ENCODE measurements at places on chromosomes 3 and 15.
A peak's percentile ranks its signal among the peaks of the same experiment; 100 is the strongest.

DNA sequence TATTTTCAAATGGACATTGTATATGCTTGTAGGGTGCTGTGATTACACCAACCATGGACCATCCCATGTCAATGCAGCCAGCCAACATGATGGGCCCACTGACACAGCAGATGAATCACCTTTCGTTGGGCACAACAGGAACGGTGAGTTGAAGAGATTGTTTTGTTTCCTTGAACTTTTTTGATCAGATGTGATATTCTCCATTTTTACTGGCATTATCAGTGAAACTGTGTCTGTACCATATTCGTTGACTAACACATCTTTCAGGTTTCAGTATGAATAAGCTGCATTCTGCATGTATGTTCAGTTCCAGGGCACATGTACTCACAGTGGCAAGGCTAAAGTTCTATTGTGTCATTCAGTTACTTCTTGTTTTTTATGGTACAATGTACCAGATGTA lies 655.2 kb downstream of the RBMS3 start:
- peak; percentile 85 for ATAC-seq

GRCh38 chr3:146967783-146968182 lies 362.6 kb upstream of the PLSCR5 start:
- no peak for ATAC-seq

- ATAC-seq = no peak
These were observed 154.3 kb upstream of the TRIM42 start for GRCh38 chr3:140523600-140523999.

DNA sequence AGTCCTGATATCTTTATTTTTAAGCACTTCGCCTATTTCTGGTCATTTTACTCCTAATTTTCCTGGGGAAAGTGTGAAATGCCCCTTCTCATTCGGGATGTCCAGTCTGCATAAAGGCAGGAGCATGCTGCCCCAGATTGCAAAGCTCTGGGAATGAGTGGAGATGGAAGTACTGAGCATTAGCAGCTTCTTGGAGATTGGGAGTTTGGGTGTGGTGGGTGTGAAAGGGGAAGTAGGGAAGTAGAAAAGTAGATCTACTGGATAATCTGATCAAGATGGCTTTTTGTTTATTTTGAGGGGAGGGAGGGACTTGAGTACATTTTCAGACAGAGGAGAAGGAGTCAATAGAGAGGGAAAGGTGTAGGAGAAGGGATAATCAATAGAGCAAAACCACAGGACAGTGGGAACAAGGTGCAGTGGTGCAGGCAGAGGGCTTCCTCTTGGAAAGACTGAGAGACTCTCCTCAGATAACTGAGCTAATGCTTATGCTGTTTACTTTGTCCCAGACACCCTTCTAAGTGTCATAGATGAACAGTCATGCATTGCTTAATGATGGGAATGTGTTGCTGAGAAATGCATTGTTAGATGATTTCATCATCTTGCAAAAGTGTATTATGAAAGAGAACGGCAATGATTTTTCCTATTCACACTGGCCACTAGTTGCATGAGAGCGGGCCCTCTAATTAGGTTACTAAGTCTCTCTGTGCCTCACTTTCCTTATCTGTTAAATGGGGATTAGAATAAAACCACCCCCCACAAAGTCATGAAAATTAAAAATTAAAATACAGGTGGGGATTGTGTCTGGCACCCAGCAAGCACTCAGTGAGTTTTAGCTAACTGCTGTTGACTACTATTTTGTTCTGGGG lies 45.5 kb downstream of the PHLDB2 start:
- ATAC-seq = no peak

GRCh38 chr15:98391568-98391967 lies 256.8 kb upstream of the IGF1R start:
- ATAC-seq = no peak

- no peak for ATAC-seq
These were observed 86.2 kb downstream of the FBN1 start for GRCh38 chr15:48559285-48559684.

DNA sequence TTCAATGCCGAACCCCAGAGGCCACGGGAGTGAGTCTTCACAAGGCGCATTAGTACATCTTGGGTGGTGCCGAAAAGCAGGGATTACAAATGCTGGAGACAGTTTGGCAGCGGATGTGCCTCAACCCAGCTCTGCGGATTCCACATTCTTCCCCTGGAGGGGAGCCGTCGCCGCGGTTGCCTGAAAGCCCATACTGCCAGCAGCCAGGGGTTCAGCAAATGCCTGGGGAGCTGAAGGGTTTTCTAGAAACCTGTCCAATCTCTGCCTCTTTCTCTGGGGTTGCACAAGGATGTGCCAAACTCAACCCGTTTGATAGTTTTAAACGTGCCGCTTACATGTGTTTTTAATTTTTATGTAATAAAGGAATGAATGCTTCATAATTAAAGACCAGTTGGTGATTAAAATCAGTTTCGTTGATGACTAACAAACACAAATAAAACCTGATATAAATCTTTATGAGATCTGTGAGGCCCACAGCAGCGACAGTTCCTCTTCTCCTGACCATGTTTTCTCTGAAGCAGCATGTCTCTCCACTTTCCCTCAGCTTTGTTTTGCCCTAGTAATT lies 74.6 kb upstream of the LEKR1 start:
- no peak for ATAC-seq

DNA sequence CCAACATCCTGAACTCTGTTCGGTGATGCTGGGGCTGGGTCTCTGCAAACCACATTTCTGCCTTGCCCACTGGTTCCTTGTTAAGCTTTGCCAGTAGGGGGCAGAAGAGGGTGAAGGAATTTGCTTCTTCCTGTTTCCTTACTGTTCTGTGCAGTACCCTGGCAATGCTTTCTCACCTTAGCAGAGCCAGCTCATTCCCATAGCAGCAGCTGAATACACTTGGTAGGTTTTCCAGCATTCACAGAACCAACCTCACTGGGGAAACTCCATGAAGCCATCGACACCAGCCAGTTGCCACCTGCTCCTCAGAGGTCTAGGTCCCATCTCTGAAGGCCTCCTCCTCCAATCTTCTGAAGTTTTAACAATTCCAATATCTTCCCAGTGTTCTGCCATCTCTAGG lies 308.4 kb downstream of the PDCD6IP start:
- ATAC-seq = no peak

DNA sequence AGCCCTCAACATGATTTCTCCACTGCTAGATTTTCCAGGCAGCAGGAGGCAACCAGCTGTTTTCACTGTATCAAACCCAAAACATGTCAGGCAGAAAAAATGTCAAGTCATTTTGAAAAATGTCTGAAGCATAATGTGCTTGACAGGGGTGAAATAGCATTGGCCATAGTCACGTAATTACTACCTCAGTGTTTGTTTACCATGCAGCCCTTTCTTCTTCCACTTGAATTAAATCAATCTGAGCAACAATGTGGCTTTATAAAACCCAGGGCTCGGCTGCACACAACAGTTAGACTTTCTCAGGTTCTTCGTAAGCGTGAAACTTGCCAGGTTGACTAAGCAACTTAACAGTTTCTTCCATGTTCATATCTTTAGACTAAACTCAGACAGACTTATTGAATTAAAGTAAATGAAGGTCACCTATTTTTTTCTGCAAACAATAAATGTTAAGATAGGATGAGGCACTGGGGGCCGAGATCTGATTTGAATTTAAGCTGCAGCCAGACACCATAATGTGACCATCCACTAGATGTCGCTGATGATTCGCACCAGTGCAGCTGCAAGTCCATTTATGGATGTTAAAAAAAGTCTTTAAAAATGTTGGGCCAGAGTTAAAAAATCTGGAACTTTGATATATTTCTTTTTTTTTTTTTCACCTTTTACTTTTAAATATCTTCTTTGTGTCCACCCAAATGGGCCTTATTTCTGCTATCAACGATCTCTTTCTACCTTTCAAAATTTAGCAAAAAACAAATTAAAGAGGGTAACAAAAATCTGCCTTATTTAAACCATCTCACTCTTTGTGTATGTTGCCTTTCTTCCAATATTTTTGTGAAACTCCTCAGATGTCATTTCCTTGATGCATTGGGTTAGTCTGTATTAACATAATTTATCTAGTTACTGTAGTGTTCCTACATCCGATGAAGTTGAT lies 305.9 kb downstream of the CACNA2D3 start:
- no peak for ATAC-seq

DNA sequence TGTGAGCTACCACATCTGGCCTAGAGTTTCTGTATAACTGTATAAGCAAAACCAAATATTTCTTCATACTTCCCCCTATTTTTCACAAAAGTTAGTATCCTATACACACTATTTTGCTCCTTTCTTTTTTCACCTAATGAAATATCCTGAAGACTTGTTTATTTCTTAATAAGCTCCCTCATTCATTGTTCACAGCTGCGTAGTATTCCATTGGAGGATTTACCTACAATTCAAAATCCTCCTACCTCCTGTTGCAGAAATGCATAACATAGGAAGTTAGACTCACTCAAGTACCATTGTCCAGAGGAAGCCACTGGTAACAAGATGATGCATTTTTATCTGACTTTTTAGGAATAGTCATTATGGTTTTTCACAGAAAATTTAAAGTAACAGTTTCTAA lies 29.6 kb upstream of the TBC1D21 start:
- ATAC-seq = no peak

DNA sequence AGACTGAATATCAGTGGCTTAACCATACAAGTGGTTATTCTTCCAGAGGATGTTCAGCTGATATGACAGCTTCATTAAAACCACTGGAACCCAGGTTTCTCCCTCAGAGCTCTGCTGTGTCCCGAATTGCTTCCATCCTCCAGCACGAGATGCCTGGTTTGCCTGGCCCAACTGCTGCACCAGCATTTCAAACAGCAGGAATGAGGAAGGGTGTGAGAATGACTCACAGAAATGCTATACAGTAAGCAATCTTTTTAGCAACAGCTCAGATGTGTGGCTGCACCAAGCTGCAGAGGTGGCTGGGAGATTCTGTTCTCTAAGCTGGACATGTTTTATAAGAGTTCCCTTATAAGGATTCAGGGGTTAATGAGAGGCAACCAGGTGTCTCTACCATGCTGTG lies 271.0 kb downstream of the GABRG3 start:
- no peak for ATAC-seq

GRCh38 chr3:45524565-45524964 lies 70.0 kb upstream of the LIMD1 start:
- ATAC-seq = no peak

GRCh38 chr15:61910839-61911369 lies 149.3 kb downstream of the VPS13C start:
- no peak for ATAC-seq

DNA sequence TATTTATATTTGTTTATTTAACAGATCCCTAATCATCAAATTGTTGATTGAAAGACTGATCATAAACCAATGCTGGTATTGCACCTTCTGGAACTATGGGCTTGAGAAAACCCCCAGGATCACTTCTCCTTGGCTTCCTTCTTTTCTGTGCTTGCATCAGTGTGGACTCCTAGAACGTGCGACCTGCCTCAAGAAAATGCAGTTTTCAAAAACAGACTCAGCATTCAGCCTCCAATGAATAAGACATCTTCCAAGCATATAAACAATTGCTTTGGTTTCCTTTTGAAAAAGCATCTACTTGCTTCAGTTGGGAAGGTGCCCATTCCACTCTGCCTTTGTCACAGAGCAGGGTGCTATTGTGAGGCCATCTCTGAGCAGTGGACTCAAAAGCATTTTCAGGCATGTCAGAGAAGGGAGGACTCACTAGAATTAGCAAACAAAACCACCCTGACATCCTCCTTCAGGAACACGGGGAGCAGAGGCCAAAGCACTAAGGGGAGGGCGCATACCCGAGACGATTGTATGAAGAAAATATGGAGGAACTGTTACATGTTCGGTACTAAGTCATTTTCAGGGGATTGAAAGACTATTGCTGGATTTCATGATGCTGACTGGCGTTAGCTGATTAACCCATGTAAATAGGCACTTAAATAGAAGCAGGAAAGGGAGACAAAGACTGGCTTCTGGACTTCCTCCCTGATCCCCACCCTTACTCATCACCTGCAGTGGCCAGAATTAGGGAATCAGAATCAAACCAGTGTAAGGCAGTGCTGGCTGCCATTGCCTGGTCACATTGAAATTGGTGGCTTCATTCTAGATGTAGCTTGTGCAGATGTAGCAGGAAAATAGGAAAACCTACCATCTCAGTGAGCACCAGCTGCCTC lies 14.7 kb downstream of the THBS1 start:
- ATAC-seq = no peak

DNA sequence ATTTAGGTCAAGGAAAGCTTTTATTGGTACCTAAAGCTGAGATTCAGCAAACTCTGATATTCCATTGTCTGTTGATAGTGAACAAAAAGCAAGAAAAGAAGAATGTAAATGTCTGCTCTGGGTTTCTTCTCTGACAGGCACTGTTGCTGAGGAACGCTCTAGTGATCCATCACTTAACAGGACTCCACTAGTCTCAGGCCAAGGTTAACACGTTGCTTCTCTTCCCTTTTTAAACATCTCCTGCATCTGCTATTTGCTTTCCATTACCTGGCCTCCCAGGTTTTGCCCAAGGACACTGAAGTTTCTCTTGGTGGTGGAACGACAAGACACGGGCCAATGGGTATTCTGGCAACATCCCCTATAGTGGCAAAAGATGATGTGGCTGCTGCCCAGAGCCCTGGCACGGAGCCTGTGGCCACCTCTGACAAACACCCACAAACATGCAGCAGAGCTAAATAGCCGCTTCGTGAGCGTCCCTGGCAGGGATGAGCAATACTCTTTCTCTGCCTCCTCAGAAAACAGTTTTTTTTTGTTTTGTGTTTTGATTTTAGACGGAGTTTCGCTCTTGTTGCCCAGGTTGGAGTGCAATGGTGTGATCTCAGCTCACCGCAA lies 97.8 kb upstream of the AKAP13 start:
- ATAC-seq = no peak

DNA sequence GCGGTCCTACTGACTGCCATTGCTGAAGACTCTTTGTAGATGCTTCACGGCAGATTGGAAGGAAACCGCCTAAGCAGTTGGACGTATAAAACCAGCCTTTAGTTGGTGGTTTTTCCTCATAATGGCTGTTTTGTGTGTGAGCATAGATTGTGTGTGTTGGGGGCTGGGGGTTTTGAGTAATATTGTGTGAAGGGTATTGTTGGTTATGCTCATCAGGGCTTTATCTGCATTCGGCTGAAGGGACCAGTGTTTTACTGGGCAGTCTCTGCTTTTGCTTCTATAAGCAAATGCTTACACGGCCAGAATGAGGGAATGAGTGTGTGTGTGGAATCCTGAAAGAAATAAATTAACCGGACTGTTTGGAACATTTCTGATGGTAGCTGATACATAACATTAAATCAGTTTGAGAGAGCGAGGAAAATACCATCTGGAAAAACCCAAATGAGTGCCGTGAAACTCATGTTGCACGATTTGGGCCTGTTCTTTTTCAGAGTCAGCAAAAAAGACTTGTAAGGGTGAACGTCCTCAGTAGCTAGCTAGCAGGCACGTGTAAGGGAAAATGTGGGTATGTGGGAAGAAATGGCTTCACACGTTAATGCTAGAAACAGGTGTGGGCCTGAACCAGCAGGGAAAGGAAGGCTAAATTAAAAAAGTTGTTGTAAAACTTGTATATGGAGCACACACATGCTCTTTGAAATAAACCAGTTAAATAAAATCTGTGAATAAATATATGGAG lies 1.9 kb downstream of the MITF start:
- ATAC-seq = no peak

GRCh38 chr15:40002295-40002694 lies 36.7 kb downstream of the SRP14 start:
- no peak for ATAC-seq

GRCh38 chr3:153176197-153176596 lies 14.2 kb downstream of the RAP2B start:
- ATAC-seq = no peak

- ATAC-seq = no peak
These were observed 1219.2 kb downstream of the ZPLD1 start for GRCh38 chr3:103653996-103654395.

All from activated CD4-positive, CD25-positive, alpha-beta regulatory T cell treated with anti-CD3 and anti-CD28 coated beads, Interleukin-2, amount 50 U/mL, for 24 hours (primary cell).